ENCODE measurements at places on chromosomes 6 and 20.

GRCh38 chr6:104428184-104428583, 431.5 kb downstream of the HACE1 start:
- no peak for DNase-seq

DNA sequence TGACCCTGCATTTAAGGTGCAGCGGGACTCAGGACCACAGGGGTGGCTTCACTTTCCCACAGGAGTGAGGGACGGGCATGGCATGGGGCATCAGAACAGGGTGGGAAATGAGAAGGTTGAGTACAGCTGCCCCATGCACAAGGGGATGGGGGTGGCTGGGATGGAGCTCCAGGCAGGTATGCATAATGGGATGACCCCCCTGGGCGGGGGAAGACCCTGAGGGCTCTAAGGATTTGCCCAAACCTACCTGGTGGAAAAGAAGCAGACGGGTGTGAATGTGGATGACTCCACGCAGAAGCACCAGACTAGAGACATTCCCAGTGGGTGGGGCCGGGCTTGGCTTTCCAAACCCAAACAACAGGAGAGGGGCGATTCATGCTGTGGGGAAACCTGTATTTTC, 200.3 kb downstream of the SYNDIG1 start:
- DNase-seq, result no peak

DNA sequence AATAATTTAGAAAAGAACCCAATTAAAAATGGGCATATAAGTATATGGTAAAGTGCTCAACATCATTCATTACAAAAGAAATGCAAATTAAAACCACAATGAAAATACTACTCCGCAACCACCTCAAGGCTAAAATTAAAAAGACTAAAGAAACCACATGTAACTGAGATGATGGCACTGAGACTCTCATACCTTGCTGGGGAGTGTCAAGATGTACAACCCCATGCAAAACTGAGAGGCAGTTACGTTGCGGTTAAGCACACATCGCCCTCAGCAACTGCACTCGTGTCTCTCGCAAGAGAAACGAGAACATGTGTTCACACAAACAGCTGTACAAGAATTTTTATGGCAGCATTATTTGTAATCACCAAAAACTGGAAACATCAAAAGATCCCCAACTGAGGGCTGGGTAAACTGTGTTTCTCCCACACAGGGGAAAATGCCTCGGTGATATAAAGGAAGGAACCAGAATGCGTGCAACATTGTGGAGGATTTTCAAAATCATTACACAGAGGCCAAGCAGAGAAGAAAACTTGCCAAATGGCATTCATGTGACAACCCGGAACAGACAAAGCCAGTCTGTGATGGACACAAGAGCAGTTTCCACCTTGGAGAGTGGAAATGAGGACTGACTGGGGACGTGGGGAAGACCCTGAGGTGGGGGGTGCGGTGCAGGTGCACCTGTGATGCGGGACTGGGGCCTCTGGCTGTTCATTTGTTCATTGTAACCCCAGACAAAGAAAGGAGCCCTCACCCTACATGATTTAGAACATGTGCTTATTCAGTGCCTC, 144.9 kb downstream of the WDR27 start:
- peak; percentile 2 for DNase-seq

GRCh38 chr6:112178846-112179245, 75.5 kb downstream of the LAMA4 start:
- no peak for DNase-seq

GRCh38 chr20:45958593-45958992, 13.4 kb downstream of the ZNF335 start:
- DNase-seq, result no peak

DNA sequence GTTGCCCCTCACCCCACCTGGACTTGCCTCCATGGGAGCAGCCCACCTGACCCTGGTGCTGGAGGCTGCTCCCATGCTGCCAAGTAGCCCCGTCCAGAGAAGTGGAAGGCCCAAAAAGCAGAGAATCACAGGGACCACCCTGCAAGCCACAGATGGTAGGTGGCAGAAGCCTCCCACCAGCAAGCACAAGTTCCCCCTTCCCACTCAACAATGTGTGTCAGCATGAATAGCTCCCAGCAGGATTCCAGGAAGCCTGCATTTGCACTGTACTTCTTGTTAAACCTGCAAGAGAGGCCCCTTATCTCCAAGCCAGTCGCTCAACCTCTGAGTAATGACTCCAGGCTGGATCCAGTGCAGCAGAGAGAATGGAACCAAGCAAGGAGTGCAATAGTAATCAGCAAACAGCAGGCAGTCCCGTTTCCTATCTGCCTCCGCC, 180.8 kb upstream of the CST7 start:
- no peak for DNase-seq

GRCh38 chr6:27830212-27830599, 82.0 kb downstream of the OR2B2 start:
- DNase-seq, result no peak

DNA sequence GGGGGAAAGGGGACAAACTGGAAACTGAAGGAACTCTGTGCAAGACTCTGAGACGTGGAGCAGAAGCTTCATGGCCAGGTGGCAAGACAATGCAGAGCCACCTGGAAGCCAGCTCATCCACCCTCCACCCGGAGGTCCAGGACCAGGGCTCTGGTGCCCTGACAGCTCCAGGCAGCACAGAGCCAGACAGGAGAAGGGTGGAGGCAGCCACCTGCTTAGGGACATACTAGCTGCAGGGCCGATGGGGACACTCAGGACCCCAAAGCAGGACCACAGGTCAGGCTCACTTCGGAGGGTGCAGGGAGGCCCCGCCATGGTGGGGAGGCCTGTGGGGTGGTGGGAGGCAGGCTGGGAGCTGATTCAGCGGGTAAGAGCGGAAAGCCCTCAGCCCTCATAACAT, 19.0 kb upstream of the SLC22A3 start:
- DNase-seq, result no peak

DNA sequence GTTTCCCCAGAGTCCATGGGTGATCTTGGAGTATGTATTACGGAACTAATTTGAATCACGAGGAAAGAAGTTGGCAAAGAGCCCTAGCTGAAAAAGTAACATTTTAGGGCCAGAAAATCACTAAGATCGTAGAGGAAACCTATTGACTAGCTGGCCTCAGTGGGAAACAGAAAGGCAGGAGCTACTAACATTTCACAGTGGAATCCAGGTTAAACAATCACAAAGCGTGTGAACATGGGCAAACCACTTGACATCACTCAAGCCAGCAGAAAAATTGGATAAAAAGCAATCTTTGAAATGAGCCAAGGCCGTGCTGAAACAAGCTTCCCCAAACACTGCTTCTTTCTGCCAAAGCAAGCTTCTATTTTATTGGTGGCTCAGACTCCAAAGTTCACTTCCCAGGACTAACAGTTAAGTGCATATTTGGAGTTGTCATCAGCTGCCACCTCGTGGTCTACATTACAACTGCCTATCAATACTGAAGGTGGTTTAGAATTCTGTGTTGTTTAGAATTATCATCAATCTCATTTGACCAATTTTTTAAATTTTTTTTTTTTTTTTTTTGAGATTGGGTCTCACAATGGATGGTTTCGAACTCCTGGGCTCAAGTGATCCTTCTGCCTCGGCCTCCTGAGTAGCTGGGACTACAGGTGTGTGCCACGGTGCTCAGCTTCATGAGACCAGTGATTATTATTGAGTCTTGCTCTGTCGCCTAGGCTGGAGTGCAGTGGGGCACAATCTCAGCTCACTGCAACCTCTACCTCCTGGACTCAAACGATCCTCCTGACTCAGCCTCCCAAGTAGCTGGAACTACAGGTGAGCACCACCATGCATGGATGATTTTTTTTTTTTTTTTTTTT, 10.6 kb downstream of the RPS10 start:
- DNase-seq, result peak; percentile 28

DNA sequence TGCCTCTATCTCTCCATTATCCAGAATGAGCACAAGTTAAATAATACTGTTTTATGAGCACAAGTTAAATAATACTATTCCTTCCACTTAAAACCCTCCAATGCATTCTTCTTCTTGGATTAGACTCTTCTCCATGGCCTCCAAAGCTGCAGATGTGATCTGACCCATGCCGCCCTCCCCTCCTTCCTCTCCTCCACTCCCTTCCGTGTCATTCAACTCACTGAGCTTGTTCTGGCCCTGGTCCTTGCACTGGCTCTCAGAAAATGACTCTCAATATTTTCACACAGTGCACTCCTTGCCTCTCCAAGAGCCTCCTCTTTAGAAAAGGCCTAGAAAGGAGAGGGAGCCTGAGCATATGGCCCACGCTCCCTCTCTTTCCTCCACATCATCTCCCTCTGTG, 125.0 kb upstream of the CD93 start:
- no peak for DNase-seq

DNA sequence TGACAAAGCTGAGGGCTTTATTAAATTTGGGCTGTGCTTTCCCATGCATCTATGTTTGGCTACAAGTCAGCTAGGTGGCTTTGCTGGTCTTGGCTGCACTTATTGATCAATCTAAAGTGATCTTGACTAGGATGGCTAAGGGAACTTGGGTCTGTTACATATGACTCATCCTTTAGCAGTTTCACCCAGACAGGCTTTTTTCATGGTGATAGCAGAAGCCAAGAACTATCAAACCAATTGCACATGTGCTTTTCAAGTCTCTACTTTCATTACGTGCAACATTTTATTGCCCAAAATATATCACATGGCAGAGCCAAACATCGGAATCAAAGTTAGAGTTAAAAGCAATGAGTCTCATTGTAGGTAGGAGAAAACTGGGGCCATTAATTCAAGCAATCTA, 626.3 kb downstream of the TENT5A start:
- no peak for DNase-seq

DNA sequence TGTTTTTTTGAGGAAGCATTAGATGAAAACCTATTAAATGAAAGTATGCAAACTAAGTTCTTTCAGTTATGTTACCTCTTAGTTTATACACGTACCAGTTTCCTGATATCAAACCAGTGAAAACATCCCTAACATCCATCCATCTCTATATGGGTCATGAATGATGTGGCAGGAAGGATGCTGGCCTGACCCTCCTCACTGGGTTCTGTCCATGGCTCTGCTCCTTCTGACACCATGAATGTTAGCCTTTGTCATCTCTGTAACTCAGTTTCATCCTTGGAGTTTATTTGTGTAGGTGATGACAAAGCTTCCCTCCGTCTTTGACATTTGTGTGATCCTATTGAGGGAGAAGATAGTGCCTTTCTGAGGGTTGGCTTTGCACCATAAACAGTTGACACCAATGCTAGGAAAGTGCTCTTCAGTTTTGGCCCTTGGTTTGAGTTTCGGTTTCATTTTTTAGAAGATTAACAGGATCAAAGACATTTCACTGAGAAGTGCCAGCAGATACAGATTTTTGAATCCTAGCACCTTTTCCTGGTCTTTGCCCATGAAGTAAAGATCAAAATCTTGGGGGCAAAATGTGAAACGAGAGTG, 72.0 kb upstream of the SCGN start:
- no peak for DNase-seq

DNA sequence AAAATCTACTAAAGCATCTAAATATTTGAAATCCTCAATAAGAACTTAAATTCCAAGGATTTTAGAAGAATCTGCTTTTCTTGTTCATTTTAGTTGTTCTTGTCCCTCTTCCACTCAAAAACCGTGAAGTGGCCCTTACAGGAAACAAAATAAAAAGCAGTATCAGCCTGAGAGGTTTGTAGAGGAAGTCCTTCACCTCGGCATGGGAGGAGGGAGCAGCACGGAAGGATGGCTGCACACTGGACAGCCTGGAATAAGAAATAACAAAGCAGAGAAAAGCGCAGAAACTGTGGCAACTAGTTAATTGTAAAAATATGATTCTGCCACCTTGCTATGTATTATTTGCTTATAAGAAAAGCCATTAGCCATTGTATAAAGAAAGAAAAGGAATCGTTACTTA, 46.1 kb downstream of the RALGAPA2 start:
- no peak for DNase-seq

DNA sequence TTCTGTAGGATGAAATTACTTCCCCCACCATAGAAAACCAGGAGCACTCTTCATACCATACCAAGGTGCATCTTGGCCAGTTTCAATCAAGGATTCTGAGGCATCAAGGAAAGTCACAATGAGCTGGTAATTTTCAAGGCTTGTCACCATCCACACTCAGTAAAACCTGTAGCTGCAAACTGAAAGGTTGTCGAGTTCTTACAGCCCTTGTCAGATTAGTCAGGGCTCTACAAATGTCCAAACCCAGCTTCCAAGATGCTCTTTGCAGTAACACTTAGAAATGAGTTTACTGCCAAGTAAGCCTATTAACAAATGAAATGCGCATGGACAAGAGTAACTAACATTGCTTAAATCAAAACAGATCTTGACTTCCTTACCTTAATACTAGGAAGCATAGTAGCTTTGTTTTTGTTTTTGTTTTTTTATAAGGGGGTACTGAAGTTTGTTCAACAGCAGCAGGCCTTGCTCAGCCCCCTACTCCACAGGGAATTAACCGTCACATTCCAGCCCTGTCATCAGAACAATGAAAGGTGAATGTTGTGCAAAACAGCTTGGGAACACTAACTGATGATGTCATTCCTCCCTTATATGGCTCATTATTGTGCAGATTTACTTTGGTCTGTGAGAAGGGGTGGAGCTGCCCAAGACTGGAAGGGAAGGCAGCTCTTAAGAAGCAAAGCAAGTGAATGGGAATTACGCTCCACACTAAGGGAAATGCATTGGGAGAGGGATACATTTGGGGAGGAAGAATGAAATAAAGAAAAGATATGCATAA, 49.9 kb upstream of the TMEM30A start:
- no peak for DNase-seq

DNA sequence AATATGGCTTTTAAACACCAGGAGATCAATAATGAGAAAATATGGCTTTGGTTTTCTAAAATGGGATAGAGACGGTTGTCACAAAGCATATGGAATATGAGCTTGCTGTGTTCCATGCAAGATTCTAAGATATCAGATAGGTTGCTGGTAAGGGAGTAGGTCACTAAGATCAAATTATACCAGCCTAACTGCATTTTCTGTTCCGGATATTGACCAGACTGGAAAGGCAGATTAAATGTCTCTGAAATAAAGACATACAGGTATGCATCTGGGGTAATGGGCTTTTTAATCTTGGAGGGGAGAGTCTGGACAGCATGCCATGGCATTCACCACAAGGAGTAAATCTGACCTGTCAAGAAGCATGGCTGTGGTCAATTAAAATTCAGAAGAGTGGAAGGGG, 35.2 kb upstream of the ADIG start:
- no peak for DNase-seq

GRCh38 chr6:139364302-139364981, 10.0 kb downstream of the CITED2 start:
- DNase-seq, result no peak

DNA sequence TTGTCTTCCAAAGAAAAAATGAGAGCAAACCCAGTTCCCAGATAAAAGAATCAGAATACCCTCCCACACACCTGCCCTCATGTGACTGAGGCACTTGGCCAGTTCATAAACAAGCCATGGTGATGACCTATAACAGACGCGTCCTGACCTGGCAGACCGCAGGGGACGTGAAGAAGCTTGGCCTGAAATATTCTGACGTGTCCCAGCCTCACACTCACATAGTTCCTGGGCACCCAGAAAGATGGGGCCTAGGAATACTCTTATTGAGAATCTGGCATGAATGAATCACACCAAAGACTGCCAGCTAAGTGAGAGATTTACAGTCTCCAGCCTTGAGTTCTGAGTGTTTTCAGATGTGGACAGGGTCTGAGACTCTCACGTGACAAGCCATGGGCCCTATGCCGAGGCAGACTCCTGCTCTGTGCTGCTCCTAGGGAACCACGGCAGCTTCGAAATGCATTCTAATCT, 17.2 kb upstream of the MAP3K4 start:
- no peak for DNase-seq

- no peak for DNase-seq
Measured at GRCh38 chr6:21886542-21887151, 293.1 kb downstream of the SOX4 start.

- DNase-seq, result no peak
Measured at GRCh38 chr20:62952968-62953838, 694 bp downstream of the SLC17A9 start.
